ENCODE measurements at places on chromosomes 7 and 10.

- DNase-seq, result no peak
These were observed 181.6 kb downstream of the XPNPEP1 start for GRCh38 chr10:109741712-109742111.

- no peak for DNase-seq
These were observed 1.8 kb downstream of the MUC17 start for GRCh38 chr7:101021703-101022102.

- no peak for DNase-seq
These were observed 41.6 kb downstream of the TCERG1L start for GRCh38 chr10:131269776-131270460.

GRCh38 chr7:99129001-99129400, 14.9 kb downstream of the SMURF1 start:
- no peak for DNase-seq

GRCh38 chr10:129033340-129033739, 433.7 kb upstream of the MGMT start:
- no peak for DNase-seq

DNA sequence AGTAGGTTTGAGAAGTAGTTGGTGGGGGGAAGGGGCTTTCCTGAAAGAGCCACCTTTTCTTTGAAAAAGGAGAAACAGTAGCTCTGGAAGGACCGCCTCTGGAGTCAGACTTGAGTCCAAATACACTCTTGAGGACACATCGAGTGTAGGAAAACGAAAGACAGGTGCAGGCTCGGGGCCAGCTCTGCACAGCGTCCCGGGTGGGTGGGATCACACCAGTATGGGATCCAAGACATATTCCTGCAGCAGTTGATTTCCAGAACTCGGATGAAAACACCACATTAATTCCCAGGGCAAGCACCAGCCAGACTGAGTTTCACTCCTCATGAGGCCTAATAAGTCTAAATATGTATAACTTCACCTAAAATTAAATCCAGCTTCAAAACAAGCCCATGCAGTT, 61.4 kb downstream of the ASB13 start:
- no peak for DNase-seq

DNA sequence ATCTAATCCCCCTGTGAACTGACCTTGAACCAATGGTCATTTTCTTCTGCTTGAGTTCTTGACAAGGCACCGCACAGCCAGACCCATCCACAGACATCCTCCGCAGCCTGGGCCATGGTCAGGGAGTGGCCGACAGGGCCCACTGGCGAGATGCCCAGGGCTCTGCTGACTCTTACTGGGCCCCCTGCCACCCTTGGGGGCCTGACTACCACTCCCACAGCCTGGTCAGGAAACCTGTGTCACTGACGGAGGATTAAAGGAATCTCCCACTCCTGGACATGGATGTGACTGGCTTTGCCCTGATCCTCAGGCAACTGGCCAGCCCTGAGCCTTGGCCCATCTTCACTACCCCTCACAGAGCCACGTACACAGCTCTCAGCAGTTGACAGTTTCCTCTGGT, 50.4 kb upstream of the ENO4 start:
- no peak for DNase-seq

GRCh38 chr7:90216080-90216674, 4.6 kb downstream of the STEAP2 start:
- DNase-seq, result no peak

- no peak for DNase-seq
These were observed 114.8 kb downstream of the TSPAN12 start for GRCh38 chr7:120743128-120743527.
